ENCODE measurements at places on chromosomes 3 and 15. TPM values are rescaled to one million over a fixed set of nuclear protein-coding genes. Genes with fewer than 3 reads are reported as not detected.

The GOLGA8K gene
- total RNA-seq = 0.44 TPM

The CORO2B gene
- total RNA-seq = 42.5 TPM

The LRRC49 gene
- 29.4 TPM for total RNA-seq

The CGNL1 gene
- total RNA-seq = 0.29 TPM
